ENCODE measurements at places on chromosomes 5 and 9.

GRCh38 chr5:67805666-67806348 is 409.7 kb upstream of the PIK3R1 start:
- no peak for DNase-seq

- no peak for DNase-seq
Measured at GRCh38 chr5:34918025-34918424, 2.5 kb downstream of the BRIX1 start.

DNA sequence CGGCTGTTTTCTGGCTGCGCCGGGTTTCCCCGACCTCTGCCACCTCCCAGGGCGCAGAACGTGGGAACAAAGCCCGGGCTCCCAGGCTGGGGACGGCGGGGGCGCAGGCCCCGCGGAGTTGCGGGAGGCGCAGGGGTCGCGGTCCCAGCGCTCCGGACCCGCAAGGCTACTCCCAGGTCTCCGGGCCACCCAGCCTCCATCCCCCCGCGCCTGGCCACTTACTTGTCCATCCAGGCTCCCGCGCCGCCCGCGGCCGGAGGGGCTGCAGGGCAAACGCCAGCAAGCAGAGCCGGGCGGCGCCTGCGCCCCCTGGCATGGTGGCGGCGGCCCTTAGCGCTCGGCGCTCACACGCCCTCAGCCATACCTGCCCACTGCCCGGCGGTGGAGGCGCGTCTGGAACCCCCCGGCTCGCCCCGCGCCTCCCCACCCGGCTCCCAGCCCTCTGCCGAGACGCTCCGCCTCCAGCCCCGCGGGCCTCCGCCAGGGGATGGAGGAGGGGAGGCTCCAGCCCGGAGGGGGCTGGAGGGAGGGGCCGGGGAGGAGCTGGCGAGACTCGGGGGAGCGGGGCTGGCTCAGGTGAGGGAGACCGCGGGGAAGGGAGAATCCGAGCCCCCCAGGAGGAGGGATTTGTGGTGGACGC is at the start of gene ADAM19:
TSS of gene ADAM19 (minus strand) at position 395 of the 640 bp plus-strand sequence. CDS start at position 316, 79 bp downstream.
- DNase-seq, result peak; percentile 57

DNA sequence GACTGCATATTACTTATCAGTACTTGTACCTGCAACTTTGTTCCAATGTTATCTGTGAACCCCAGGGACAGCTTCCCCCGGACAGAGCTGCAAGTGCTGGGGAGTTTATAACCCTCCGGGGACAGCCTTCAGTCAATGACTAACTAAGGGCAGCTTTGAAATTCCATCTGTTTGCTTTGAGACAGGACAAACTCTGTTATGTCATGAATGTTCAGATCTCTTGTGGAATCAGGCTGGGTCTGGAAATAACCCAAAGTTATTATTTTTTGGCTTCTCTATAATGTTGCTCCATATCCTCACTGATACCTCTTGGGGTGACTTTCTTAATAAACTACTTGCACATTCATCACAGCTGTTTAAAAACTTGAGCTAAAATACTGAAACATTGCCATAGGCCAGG is 617.5 kb upstream of the TLE4 start:
- DNase-seq, result no peak

DNA sequence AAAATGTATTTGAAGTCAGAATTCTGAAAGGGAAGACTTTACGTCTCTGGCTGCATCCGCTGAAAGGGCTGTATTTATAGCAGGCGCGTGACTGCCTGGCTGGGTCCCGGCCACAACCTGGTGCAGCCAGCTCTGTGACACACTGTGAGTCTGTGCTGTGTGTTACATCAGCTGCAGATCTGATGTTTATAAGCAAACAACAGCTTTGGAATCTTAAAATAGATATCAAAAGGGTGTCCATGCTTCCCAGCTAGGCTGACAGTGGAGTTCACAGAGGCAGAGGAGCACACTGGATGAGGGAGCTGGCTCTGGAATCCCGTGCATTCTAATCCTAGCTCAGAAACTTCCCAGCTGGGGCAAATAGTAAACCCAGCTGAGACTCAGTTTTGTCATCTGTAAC is 433.4 kb upstream of the BRINP1 start:
- DNase-seq, result no peak

GRCh38 chr9:110446171-110446570 is 108.5 kb upstream of the TXNDC8 start:
- no peak for DNase-seq

DNA sequence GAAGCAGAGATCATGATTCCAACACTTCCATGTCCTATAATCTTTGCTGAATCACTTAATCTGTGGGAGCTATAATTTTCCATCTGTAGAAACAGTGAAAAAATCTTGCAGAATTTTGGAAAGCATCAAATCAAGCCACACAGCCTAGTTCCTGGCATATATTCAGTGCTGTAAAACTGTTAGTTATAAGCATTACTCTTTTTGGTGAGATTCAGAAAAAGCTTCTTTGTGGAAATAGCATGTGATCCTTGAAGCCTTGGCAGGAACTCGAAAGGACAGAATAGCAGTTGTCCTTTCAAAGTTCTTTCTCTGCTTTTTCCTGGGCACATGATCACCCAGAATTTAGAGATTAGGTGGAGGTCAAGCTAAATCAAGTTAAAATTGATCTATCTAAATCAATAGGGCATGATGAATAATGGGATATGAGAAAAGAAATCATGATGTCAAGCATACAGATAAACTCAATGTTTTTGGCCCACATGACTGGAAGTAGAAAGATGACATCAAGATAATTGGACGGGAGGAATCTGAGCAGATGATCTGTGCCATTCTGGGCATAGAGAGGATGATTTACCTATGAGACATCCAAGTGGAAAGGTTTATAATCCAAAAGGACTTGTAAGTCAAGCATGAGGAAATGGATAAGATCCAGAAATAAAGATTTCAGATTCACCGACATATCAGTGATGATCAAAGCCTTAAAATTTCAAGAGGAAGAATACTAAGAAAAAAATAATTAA is 73.1 kb downstream of the TMEM232 start:
- no peak for DNase-seq

GRCh38 chr5:172420235-172420939 is 33.9 kb downstream of the SH3PXD2B start:
- DNase-seq, result no peak

DNA sequence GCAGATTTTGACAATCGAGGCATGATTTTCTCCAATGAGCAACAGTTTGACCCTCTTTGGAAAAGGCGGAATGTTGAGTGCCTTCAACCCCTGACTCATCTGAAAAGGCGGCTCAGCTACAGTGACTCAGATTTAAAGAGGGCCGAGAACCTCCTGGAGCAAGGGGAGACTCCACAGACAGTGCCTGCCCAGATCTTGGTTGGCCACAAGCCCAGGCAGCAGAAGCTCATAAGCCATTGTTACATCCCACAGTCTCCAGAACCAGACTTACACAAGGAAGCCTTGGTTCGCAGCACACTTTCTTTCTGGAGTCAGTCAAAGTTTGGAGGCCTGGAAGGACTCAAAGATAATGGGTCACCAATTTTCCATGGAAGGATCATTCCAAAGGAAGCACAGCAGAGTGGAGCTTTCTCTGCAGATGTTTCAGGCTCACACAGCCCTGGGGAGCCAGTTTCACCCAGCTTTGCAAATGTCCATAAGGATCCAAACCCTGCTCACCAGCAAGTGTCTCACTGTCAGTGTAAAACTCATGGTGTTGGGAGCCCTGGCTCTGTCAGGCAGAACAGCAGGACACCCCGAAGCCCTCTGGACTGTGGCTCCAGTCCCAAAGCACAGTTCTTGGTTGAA is 13.6 kb downstream of the PTPDC1 start:
- DNase-seq, result no peak

DNA sequence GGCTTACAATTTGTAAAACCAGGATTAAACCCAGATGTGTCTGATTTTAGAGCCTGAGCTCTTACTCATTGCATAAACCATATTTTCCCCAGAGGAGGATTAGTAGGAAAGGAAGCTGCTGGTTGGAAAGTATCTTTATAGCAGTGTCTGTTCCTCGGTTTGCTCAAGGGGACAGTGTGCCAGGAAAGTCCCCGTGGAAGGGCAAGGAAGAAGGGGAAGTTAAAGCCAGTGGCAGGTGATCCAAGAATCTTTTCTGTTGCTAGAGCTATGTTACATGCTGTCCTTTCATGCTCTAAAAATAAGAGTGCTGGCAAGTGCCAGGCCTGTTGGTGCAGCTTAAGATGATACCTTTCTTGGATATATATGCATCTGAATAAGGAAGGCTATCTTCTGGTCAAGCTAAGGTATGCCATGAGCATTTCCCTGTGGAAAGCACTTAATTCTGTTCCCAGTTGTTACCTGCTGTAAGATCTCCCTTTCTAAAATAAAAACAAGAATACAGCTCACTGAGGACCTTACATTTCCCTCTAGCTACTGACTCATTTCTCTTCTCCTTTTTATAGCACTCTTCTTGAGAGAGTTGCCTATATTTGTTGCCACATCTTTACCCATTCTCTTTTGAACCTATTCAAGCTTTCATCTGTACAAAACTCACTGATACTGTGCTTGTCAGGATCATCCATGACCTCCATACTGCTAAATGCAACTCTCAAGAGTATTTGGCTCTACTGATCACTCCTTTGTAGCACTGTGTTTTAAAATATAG is 8.0 kb downstream of the PDCD1LG2 start:
- peak; percentile 25 for DNase-seq

DNA sequence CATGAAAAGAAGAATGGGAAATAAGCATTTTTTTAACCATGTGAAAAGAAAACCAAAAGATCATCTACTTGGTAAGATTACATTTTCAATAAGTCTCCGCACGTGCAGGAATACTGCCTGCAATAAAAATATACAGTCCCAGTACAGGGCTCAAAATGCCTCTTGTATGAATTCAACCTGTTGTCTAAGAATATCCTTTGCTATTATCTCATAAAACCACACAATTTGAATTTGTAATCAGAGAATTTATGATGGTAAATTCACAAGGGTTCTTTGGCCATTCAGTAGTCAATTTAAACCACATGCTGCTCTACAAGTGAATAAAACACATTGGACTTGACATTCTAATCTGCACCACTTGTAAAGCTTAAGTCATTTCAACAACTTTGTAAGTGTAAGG is 46.6 kb downstream of the ST8SIA4 start:
- DNase-seq, result no peak

DNA sequence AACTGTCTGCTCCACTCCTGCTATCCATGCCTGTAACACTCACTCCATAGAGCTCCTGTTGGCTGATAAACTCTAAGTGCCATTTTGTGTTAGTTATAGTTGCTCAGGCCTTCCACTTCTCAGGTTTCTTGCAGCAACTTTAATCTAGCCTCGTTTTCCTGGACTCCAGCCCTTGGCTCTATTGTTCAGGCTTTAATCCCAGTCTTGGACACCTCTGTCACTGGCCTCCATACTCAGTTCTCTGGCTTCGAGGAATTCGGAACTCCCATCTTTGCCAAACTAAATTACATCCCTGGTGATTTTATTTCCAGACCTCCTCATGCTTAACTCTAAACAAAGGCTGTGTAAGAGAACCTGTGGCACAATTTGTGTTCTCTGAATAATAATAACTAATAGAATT is 39.8 kb downstream of the EMB start:
- no peak for DNase-seq

DNA sequence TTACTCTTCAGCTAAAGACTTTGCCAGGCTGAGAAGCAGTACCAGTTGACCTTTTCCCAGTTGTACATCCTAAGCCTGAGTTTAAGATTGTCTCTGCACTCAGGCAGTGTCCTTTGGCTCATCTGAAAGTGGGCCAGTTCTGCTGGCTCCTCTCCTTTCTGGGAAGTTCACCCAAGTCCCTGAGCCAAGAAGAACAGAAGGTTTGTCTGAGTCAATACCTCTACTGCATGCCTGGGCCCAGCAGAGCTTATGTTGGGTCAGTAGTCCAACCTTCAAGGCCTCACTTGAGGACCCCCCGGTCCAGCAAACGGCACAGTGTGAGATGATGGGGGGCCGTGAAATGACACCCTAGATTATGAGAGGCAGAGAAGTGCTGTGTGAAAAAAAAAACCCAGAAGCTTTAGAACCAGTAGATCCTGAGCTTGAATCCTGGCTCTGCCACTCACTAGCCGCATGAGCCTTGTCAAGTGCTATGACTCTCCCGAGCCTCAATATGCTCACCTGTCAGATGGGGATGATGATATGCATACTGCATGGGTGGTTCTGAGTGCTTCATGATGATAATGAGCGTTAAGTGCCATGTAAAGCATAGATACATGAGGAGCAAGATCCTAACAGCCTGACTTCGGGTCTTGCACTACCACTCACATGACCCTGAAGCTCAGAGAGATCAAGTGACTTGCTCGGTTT is 156.0 kb downstream of the MACROH2A1 start:
- no peak for DNase-seq

- no peak for DNase-seq
Measured at GRCh38 chr9:131640438-131641137, 95.3 kb downstream of the PRRT1B start.

DNA sequence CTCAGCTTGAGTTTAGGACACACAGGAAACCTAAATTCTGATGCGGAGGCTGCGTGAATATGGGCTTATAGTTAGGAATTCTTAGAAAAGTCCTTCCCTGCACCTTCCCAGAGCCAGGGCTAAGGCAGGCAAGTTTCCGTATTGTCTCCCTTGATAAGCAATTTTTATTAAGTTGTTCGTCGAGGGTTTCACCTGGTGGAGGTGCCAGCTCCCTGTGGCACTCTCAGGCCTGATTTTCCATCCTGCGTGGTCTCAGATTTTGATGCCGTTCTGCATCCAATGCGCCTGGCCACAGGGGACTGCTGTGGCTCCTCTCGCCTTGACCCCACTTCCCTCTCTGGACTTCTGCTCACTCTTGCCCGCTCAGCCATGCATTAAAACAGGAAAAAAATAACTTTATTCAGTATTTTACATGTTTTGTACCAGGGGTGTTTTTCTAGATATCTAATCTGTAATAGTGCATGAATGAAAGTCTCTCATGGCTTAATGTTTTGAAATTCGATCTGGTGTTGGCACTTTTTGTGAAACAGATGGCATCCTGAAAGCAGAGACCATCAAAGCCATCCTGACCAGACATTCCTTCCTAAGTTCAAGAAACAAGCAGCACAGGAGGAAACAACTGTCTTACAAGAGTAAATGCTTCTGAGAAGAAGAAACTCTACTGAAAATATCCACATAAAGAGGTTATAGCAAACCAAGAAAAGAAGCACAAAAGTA is 50.7 kb downstream of the TRIP13 start:
- DNase-seq, result no peak

GRCh38 chr5:38371596-38371995 is 113.2 kb downstream of the EGFLAM start:
- DNase-seq, result no peak

- DNase-seq, result no peak
Measured at GRCh38 chr5:10293907-10294662, 13.6 kb downstream of the CMBL start.

DNA sequence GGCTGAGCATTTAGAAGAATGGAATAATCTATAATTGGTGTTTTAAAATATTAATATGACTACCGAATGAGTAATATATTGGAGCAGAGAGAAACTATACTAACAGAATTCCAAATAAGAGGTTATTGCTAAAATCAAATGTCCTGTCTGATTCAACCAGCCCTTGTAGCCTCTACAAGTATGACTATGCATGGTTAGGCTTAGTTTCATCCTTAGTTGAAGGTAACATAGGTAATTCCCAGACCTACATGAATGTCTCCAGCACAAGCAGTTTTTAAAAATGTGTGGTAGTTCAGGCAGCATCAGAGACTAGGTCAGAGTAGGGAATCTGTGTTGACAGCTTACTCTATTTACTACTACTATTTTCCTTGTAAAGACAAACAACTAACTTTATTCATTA is 51.7 kb upstream of the SLC27A6 start:
- DNase-seq, result no peak

All from GM12891 (cell line).